Femur (tissue), 1 donor: ENCODE measurements at places on chromosomes 12 and 14.

DNA sequence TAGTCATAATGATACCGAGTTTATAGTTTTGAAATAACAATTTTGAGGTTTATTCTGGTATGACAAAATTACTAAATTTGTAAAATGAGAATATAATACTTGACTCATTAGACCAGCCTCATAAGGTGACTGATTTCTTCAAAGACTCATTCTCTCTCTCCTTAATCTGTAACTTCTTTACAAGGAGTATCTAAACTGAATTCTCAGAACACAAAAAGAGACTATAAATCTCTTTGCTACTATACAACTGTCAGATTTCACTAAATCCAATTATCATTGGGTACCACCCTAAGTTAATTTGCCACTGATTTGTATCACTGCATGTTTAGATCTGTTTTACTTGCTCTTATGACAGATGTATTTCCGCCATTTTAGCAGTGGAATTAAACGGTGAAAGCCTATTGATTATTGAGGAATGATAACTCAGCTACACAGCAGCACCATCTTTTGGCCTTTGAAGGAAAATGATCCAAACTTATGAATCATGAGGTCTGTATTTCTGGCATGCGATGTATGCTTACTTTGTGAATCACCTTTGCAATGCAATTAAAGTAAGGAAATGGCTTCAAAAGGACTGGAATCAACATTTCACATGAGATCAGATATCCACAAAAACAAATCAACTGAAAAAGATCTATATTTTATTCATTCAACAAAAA is 161.2 kb downstream of the RERGL start:
- no peak for DNase-seq

GRCh38 chr12:1929985-1930802 is 11.7 kb upstream of the CACNA2D4 start:
- no peak for DNase-seq

GRCh38 chr12:65586796-65587195 is 237.5 kb upstream of the HMGA2 start:
- DNase-seq, result no peak

- no peak for DNase-seq
Measured at GRCh38 chr12:14362352-14362751, 3.1 kb upstream of the ATF7IP start.

DNA sequence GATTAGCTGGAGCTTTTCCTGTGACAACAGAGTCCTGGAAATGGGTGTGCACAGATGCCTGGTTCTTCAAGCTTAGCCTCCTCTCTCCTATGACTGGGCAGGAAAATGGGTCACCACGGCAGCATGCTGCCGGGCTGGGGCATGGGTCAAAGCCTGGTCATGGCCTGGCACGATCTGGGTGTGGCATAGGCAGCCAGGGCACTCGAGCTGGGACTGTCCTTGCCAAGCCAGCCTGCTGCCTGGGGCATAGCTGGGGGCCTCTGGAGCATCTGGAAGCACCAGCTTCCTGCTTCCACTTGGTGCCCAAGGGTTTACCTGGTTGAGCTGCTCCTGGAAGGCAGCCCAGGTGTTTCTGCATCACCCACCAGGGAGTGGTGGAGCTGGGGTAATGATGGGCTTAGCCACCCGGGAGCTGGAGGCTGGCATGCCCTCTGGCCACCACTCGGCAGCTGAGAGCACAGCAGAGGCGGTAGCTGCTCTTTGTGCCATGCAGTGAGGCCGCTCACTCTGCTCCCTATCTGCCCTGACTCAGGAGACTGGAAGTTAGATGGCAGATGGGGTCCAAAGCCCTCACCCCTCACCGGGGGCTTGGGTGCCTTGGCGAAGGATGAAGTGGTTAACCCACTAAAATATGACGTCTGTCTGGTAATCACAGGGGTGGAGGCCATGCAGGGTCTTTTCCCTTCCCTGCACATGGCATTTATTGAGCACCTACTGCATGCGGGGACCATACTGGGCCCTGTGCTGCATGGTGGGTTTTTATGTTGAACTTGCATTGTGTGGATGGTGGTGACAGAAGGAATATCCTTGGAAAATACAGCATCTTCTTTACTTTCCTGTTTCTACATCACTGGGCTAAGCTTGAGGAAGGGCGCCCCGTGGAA is 1.7 kb downstream of the OTUB2 start:
- no peak for DNase-seq

DNA sequence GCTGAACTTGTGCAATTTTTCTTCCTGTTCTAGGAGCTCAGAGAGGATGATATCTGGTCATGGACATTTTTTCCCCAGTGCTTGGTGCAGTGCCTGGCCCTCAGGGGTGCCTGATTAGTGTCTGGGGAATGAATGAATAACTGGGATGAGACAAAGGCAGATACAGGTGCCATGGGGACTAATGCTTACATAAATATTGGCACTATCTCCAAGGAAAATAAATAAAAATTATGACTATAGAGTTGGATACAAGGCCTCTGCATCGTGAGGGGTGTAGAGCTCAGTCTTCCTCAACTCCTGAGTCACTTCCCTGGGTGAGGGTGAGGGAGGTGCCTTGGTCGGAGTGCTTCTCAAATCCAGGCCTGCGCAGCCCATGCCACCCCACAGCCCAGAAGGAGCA is 188.6 kb downstream of the KCNA5 start:
- no peak for DNase-seq

GRCh38 chr12:59282999-59283398 is 312.8 kb upstream of the SLC16A7 start:
- no peak for DNase-seq

- DNase-seq, result no peak
Measured at GRCh38 chr12:101616027-101616494, 21.3 kb downstream of the MYBPC1 start.

DNA sequence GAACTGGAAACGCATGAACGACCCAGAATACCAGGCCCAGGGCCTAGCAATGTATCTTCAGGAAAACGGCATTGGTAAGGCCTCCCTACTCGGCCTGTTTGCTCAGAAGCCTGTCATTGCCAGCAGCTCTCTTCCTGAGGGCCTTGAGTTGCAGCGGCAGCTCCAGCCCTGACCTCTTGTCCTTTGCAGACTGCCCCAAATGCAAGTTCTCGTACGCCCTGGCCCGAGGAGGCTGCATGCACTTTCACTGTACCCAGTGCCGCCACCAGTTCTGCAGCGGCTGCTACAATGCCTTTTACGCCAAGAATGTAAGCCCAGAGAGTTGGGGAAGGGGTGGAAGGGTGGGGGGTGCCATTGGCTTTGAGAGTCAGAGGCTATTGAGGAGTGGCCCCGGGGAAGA is 3.7 kb upstream of the IRF9 start:
- no peak for DNase-seq

DNA sequence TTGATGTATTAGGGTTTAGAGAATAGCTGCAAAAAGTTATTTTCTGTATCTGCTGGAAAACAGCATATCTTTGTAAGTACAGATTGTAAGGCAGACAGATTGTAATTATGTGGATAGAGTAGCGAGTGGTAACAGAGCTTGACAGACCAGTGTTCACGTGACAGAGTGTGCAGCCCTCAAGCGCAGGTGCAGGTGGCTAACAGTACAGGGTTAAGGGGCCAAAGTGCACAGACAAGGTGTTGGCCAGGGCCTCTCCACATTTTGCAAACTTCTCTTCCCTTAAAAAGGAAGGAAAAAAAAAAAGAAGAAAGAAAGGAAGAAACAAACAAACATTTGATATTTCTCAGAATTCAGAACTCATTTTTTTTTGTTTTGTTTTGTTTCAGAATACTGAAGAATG is 25.2 kb upstream of the KLHL42 start:
- no peak for DNase-seq
